ENCODE measurements at places on chromosomes 16 and 17. TPM values are rescaled to one million over a fixed set of nuclear protein-coding genes. Genes with fewer than 3 reads are reported as not detected.

Gene CRYBA1
- total RNA-seq: not detected

Gene PLA2G10
- total RNA-seq: not detected

DNA sequence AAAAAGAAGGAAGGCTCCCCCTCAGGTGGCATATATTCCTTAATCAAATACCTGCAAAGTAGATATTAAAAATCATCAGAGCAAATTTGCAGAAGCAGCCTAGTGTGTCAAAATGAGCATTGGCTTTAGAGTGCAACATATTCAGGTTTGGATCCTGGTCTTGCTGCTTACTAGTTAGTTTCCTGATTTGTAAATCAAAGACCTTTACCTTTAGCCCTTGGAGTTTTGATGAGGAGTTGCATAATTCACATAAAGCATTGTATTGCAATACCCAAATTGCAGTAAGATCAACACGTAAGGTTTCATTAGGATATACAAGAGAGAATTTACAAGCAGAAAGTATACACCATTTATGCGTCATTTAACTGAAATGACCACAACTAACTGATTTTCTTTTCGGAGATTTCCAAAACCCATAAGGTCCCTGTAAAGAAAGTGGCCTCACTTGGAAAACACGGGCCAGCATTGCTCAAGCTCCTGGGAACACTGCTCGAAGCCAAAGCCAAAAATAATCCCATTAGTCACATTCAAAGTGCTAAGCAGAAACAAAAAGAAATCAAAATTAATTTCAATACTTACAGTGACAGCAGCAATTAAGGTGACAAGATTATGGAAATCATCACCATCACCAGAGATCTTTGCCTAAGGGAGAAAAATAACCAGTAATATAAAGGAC, 415.9 kb upstream of the ERCC4 start:
- DNase-seq: no peak
- no peaks in the 10 kb centered on the region for H3K27me3 ChIP-seq
- H3K4me1 ChIP-seq: no peaks in the 10 kb centered on the region
- no peak overlapping the region for H3K27ac ChIP-seq
- no peak overlapping the region for H3K4me3 ChIP-seq

DNA sequence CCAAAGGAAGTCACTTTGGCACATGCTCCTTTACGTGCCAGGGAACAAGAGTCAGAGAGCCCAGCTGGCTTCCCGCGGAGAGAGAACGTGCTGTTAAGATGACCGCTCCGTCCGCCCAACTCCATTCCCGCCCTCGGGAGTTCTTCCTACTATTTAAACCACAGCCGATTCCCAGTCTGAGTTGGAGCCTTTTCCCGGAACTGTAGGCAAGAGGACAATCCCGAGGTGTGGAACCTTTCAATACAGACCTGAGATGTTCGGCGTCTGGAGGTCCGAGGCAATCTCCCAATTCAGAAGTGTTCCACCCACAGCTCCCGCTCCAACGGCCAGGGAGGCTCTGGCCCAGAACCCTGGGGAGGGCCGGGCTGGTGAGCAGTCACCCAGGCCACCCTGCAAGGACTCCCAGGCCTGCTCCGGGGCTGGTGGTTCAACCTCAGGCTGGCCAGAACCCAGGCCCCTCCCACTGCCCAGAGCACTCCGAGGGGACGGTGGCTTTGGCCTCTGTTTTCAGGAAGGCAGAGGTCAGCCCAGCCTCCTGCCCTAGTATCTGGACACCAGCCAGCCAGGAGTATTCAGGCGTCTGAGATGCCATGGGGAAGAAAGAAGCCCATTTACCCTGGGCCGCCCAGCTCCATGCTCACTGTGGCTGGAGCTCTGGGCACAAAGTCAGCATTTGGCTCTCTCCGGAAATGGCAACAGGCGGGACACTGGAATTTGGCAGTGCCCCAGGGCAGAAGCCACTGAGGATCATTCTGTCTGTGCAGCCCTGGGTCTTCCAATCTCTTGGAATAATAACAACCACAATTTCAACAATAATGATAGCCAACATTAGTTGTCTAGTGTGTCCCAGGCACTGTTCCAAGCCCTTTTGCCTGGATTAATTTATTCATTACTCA, 21.4 kb downstream of the EMP2 start:
- H3K27me3 ChIP-seq: no peaks in the 10 kb centered on the region
- H3K27ac ChIP-seq: peak overlapping the region; percentile 96
- peaks cover 52% of the 10 kb centered on the region for H3K4me1 ChIP-seq
- peak overlapping the region; percentile 57 for H3K4me3 ChIP-seq
- no peaks in the 10 kb centered on the region for H3K36me3 ChIP-seq
- DNase-seq: peak; percentile 86

DNA sequence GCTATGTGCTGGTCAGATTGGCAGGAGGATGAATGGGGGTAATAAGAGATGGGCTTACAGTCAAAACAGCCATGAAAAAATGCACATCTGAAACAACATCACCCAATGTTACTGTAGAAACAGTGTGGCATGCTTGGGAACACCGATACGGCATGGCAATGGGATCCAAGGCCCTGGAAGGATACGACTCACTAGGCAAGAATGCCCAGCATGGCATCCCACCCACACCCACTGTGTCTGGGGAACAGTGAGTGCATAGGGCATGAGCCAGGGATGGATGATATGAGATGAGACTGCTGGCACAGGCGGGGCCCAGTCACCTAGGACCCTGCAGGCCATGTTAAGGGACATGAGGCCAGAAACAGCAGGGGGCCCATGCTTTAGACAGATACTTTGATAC, 11.5 kb downstream of the TRIM25 start:
- H3K27me3 ChIP-seq: no peaks in the 10 kb centered on the region
- H3K4me3 ChIP-seq: no peak overlapping the region
- no peak for DNase-seq
- H3K36me3 ChIP-seq: peaks cover 21% of the 10 kb centered on the region
- no peak overlapping the region for H3K27ac ChIP-seq

GRCh38 chr16:19210280-19210924, 42.4 kb downstream of the SYT17 start:
- H3K4me1 ChIP-seq: no peaks in the 10 kb centered on the region
- no peak overlapping the region for H3K27ac ChIP-seq
- no peaks in the 10 kb centered on the region for H3K36me3 ChIP-seq
- no peaks in the 10 kb centered on the region for H3K27me3 ChIP-seq

GRCh38 chr17:48567646-48568354, 10.3 kb downstream of the HOXB4 start:
- peaks cover 59% of the 10 kb centered on the region for H3K27me3 ChIP-seq
- H3K27ac ChIP-seq: peak overlapping the region; percentile 18
- H3K4me3 ChIP-seq: no peak overlapping the region
- DNase-seq: no peak

DNA sequence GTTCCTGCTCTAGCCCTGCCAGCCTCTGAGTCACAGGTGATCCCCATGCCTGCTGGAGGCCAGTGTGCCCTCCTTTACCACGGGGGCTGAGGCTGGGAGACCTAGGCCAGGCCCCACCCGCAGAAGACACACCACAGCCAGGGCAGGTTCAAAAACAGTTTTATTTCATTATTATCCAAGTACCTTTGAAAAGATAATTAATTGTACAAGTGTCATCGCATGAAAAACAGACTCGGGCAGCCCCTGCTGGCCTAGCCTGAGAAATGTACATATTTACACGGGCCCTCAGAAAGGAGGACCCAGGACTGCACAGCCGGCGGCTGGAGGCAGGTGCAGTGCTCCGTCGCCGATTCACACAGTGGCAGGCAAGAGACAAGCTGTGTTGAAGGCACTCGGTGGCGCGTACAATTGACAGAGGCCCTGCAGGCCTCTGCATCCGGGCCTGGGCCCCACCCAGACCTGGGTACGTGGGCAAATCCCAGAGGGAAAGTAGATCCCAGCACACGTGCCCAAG, 4.4 kb downstream of the PDIA2 start:
- H3K36me3 ChIP-seq: no peaks in the 10 kb centered on the region
- no peak for DNase-seq
- no peaks in the 10 kb centered on the region for H3K4me1 ChIP-seq
- no peak overlapping the region for H3K27ac ChIP-seq
- H3K4me3 ChIP-seq: no peak overlapping the region

DNA sequence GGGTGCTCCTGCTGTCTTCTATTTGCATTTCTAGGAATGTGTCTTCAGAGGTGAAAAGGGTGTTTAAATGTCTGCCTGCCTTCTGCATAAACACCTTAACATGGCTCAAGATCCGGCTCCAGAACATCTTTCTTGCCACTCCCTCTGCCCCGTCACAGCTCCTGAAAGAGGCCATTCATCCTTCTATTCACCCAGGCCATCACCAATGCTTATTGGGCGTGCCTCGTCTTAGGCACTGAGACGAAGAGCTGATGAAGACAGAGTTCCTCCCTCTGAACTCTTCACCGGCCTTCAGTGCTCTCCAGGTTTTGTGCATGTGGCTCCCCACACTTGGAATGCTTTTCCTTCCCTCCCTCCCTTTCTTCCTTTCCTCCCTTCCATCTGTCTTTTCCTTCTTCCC, 386.7 kb downstream of the UTP18 start:
- H3K36me3 ChIP-seq: no peaks in the 10 kb centered on the region
- H3K4me1 ChIP-seq: no peaks in the 10 kb centered on the region
- no peak for DNase-seq

DNA sequence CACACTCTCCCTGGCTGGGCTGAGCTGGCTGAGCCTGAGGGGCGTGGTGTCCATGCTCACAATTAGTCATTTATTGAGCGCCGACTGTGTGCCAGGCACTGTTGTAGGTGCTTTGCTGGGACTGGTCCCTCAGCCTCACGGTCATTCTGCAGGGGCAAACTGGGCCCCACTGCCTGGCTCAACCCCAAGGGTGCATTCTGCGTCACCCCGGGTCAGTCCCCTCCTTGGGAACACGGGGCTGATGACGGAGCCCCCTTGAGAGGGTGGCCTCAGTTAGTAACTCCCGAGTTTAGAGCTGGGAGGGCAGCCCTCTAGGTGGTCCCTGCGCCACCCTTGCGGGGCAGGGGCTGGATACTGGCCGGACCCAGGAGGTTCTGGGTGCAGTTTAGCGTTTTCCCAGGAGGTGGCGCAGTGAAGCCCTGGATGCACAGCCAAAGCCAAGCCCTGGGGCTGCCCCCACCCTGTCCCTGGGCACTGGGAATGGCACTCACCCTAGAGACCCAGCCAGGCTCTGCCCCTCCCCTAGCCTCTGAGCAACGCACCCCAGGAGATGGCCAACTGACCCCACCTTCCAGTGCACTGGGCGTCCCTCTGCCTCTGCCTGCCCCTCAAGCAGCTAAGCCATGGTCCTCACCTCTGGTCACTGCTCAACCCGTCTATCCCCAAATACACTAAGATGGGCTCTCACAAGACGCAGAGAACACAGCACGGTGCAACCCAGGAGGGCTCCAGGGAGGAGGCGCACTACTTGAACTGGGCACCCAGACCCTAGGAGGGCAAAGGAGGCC, 243.2 kb upstream of the GSE1 start:
- H3K27me3 ChIP-seq: no peaks in the 10 kb centered on the region
- peaks cover 5% of the 10 kb centered on the region for H3K4me1 ChIP-seq
- no peak overlapping the region for H3K4me3 ChIP-seq
- DNase-seq: peak; percentile 59
- H3K36me3 ChIP-seq: no peaks in the 10 kb centered on the region

GRCh38 chr17:78878871-78879527, 24.0 kb downstream of the CEP295NL start:
- DNase-seq: no peak
- peaks cover 48% of the 10 kb centered on the region for H3K4me1 ChIP-seq
- H3K36me3 ChIP-seq: no peaks in the 10 kb centered on the region
- H3K27me3 ChIP-seq: peaks cover 4% of the 10 kb centered on the region
- H3K27ac ChIP-seq: peak overlapping the region; percentile 69

- no peak for DNase-seq
- no peaks in the 10 kb centered on the region for H3K4me1 ChIP-seq
- H3K27ac ChIP-seq: no peak overlapping the region
- peaks cover 8% of the 10 kb centered on the region for H3K36me3 ChIP-seq
These were observed 39.3 kb downstream of the MEAK7 start for GRCh38 chr16:84465154-84465553.

DNA sequence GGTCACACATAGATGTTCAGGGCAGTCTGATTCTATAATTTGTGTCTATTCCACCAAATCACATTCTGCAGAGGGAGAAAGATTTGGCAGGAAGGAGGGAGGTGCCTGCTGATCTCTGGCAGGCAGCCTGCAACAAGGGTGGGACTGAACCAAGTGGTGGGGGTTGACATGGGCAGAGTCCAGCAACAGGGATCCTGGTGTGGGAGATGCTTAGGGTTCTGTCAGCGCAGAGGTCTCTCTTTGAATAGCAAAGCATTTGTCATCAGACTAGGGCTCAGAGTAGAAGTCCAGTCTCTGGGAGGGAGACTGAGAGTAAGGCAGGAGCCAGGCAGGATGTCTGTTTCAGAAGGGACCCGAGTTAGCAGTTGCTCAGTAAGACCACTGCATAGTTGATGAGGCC, 94.6 kb downstream of the UTP18 start:
- H3K36me3 ChIP-seq: no peaks in the 10 kb centered on the region
- H3K27me3 ChIP-seq: no peaks in the 10 kb centered on the region
- no peak overlapping the region for H3K4me3 ChIP-seq
- no peak overlapping the region for H3K27ac ChIP-seq

GRCh38 chr16:56921571-56921970, 10.4 kb upstream of the HERPUD1 start:
- no peaks in the 10 kb centered on the region for H3K4me1 ChIP-seq
- no peak for DNase-seq
- H3K36me3 ChIP-seq: no peaks in the 10 kb centered on the region
